ENCODE measurements at places on chromosomes 6 and 20.

GRCh38 chr6:131838051-131838450 lies 30.2 kb downstream of the ENPP1 start:
- no peak for DNase-seq

DNA sequence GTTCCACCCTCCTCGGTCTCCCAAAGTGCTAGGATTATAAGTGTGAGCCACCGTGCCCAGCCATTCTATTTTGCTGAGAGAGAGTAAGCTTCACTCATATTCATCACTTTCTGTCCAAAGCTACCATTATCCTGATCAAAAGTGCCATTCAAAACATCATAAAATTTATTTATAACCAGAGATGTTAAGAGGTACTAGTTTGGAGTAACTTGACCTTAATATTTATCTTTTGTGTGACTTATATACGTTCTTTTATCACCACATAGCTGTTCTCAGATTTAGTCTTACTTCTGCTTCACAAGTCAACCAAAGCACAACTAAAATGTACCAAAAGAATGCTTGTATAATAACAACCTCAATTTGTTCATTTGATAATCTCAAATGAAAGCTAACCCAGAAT lies 18.1 kb downstream of the AKIRIN2 start:
- no peak for DNase-seq

DNA sequence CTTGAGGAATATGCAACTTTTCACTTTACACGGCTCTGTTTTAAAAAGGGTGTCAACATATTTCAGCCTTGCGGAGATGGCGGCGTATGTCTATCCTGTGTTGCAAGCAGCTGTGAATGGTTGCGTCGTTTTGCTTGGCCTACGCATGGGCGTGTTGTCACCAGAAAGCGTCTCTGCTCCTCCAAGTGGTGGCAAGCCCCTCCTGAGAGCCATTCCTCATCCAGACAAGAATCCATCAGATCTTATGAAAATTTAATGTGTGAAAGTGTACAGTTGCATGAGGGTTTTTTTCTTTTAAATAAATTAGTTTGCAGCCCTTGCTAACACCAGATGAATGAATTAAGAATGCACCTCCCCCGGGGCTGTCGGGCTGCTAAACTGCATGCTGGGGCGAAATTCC lies 114.4 kb downstream of the PHACTR3 start:
- no peak for DNase-seq

DNA sequence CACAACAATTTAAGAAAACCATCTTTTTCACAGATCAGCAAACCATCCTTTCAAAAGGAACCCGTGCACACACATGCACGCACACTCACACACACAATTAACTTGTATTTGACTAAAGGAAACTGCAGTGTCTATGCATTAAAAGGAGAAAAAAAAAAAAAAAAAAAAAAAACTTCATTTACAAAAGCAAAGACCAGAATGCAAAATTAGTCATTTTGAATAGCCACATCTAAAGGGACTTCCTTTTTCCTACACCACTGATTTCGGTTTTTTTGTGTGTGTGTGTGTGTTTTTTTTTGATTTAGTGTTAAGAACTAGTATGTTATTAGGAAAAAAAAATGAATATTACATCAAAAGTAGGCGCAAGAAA lies 6.3 kb downstream of the ZMYND8 start:
- no peak for DNase-seq

DNA sequence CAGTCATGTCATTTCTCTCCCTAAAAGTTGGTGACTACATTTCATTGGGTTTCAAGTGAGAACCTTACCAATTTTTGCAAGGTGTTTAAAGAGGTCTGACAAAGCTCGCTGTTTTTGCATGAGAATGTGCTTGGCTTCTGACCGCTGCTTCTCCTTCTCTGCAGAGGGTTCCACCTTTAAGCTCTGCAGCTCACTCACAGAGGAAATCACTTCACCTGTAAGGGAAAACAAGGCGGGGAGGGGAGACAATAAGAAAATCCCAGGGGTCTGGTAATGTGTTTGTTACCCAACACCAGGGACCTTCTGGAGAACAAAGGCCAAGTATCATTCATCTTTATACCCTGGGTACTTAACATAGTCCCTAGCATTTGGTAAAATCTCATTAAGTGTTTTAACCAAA lies 40.0 kb upstream of the LYRM2 start:
- no peak for DNase-seq

DNA sequence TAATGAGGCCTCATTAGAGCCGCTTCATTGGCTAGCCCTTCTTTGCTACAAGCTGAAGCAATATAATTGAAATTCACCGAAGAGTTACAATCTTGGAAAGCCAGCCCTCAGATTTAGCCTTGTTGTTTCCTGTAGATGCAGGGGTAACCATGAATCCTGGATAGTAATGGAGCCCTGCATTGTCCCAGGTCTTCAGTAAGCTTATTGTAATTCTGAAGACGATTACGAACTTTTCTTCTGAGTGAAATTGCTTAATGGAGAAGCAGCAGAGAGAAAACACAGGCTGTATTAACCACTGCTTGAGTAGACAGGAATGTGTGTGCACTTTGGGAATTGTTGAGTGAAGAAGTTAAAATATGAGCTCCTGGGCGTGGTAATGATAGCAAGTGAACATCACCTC lies 26.3 kb upstream of the NAA20 start:
- DNase-seq: no peak

DNA sequence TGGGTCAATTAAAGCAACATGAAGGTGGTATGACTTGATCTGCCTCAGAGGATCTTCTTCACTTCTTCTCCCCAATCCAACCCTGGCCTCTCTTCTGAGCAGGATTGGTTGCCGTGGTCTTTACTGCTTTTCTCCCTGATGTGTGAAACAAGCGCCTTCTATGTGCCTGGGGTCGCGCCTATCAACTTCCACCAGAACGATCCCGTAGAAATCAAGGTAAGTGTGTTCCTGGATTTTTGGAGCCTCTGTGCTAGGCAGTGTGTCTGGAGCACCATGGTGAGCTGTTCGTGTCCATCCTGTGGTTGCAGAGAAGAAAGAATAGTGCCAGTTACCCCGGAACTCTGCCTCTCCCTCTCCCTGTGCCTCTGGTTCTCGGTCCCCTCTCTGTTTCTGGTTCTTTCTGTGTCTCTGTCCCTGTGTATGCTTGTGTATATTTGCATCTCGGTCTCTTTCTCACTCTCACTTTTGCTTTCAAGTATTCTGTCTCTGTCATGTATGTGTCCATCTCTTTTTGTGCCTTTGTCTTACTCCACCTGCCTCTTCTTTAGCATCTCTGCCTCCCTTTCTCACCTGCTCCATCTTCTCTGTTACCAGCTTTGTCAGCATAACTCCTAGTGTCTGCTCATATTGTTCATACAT lies 23.5 kb downstream of the TM9SF4 start:
- no peak for DNase-seq

DNA sequence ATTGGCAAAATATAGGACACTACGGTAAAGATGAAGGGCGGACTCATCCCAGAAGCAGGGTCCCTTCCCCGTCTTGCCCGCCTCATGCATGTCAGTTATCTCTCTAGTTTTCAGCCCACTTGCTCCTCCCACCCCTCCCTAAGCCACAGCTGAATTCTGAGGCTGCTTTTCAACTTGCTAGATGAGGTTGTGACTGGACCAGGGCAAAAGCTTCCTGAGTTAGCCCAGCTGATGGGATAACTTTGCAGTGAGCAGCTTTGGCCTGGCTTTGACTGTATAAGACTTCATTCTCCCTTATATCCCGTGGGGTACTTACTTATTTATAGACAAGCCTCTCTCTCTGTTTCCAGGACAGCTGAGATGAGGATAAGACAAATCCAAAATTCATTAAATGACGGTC lies 23.2 kb downstream of the GHRH start:
- no peak for DNase-seq

GRCh38 chr6:89662659-89663223 lies 24.2 kb upstream of the LYRM2 start:
- no peak for DNase-seq

- no peak for DNase-seq
Observed at GRCh38 chr20:1489764-1490436, 1.3 kb downstream of the SIRPB2 start.

DNA sequence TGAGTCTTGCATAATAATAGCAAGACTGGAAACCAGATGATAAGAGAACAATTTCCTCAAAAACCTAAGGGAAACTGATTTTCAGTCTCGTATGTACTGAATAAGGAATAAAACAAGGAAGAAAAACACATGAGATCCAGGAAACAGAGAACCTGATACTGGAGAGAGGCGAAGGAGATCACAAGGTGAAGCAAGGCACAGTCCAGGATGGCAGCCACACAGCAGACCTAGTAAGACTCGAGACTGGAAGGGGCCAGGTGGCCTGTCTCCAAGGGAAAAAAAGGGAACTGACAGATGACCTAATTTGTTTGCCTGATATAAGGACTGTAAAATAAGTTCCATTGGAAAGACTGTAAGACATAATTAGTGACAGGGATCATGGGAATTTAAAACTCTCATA lies 71.1 kb downstream of the TASP1 start:
- DNase-seq: no peak

- DNase-seq: no peak
Observed at GRCh38 chr20:43925801-43926200, 11.1 kb downstream of the TOX2 start.

DNA sequence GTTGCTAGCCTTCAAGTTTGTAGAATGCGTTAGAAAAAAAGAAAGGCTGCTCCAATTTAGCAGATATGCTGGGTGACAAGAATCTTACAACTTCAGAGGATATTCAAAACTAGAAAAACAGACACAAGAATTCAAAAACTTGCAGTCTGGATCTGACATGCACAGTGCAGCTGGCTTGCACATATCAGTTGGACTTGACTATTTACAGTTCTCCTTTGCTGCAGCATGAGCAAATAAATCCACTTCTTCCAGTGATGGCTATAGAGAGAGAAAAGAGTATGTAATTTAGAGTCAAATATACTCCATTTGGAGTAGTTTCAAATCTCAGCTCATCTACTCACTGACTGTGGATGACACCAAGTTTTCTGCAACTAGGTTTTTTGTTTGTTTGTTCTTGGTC lies 247.0 kb downstream of the RIMS1 start:
- DNase-seq: no peak

DNA sequence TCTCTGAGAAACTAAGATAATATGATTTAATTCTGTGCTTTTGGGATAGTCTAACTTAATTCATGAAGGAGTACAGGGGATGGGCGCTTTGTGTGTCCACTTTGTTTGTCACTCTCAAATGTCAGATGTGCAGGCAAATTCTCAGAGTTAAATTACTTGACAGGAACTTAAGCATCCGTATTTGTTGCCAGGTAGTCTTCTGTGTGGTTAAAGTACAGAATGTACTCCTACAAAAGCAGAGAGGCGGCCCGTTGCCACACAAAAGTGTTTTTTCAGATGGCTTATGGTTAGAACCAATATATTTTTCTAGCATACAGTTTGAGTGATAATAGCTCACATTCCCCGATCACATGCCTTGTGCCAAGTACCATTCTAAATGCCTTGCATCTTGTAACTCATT lies 234.4 kb downstream of the LAMA2 start:
- DNase-seq: no peak

DNA sequence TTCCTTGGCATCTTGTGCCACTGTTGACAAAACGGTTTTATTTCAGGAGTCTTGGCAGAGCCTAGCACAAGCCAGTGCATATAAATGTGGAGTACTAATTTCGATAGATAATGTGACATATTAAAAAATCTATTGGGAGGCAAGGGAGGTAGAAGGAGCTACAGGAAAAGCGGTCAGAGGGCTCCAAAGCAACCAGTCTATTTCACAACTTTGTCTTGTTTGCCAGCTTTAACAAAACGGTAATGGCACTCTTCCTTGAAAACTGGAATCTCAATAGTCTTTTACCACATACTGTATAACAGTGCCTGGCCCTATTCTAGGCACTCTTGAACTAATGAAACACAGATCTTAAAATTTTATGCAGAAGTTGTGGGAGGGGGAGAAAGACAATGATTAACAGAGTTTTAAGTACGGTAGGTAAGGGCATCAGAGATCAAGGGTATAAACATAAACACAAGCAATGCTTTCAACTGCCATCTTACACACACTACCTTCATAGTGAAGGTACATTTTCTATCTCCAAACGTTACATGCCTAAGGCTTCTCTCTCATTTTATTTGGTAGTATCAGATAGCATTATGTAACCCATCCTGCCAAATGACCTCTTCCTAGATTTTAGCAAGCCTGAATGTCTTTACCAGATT lies 33.5 kb upstream of the SYNCRIP start:
- DNase-seq: no peak

GRCh38 chr20:39146394-39146793 lies 184.2 kb downstream of the DHX35 start:
- DNase-seq: no peak

DNA sequence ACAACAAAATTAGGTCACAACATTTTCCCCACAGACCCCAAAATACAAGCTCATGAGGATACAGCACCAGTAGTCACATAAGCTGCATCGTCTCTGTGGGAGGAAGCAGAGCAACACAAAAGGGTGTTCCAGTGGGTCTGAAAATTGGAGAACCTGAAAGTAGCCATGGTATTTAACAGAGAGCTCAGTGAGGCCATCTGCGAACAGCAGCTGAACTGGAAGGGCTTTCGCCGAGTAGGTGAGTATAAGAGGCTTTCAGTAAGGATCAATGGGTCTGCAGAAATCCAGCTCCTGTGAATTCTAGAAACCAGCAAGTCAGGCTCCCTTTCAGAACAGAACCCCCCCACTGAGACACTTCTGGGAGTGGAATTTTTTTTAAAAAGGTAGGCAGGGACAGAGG lies 120.0 kb upstream of the RREB1 start:
- no peak for DNase-seq

DNA sequence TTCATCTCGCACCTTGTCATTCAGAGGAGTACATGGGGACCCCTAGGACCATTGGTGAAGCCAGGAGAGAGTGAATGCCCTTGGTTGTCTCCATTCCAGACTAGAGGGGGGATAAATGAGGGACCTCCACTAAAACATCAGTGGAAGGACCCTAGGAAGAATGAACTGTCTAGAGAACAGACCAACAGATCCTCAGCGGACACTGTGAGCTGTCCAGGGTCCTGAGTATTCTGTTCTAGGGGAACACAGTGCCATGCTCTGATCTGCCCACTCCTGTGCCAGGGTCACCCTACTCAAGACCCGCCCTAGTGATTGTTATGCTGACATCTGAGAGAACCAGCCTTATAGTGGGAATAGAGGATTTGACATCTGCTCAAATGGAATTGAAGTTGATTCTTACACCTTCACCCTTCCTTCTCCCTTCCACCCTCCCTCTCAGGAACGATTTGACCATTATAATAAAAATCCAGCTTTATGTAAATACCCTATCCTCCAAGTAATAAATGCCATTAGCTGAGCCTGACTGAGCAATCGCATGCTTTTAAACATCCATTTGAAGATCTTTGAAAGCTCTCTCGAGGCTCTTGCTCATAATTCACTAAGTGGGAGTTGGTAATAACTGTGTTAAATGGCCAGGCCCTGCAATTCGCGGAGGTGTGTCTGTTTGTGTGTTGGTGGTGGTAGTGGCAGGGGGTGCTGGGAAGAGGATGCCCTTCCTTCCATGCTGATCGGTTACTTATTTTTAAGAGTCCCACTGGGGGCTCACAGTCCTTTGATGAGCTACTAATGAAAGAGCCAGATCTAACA lies 43.6 kb upstream of the SLC32A1 start:
- no peak for DNase-seq

All from activated CD4-positive, alpha-beta T cell treated with anti-CD3 and anti-CD28 coated beads, Interleukin-2, amount 50 U/mL, for 24 hours (primary cell).